ENCODE measurements at places on chromosomes 13 and 19.

DNA sequence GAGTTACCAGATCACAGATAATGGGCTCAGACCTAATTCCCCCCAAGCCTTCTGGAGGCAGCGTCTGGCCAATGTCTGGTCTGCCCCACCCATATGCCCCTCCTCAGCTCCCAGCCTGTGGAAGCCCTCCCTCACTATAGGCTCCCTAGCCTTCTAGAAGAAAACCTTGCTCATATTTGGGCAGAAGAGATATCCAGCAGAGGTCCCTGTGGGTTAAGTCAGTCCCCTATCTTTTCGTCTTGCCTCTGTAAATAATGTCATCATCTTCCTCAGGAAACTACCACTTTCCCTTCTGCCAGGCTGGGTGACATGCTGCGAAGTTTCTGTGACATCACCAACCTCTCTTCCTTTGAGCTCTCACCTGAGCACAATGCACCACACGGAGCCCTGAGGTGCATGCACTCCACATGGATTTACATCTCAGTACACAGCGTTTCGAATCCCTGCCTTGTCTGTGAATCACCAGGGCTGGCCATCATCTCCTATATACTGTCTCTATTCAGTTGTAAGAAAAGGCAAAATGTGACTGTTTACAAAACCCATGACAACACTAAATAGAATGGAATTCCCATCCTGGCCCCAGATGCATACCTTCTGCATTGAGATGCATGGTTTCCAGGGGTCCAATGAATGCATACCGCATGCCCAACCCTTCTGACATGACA, 112.8 kb downstream of the CRYL1 start:
- no peak for DNase-seq

GRCh38 chr13:77372275-77372674, 45.4 kb upstream of the MYCBP2 start:
- no peak for DNase-seq

- no peak for DNase-seq
These were observed 677 bp downstream of the TGDS start for GRCh38 chr13:94595001-94595949.

GRCh38 chr13:47413112-47413511, 516.3 kb upstream of the HTR2A start:
- peak; percentile 44 for DNase-seq

- DNase-seq = no peak
These were observed 209.5 kb downstream of the ABCC4 start for GRCh38 chr13:95091755-95092154.

- no peak for DNase-seq
These were observed 35.1 kb upstream of the ZNF808 start for GRCh38 chr19:52492201-52492993.

DNA sequence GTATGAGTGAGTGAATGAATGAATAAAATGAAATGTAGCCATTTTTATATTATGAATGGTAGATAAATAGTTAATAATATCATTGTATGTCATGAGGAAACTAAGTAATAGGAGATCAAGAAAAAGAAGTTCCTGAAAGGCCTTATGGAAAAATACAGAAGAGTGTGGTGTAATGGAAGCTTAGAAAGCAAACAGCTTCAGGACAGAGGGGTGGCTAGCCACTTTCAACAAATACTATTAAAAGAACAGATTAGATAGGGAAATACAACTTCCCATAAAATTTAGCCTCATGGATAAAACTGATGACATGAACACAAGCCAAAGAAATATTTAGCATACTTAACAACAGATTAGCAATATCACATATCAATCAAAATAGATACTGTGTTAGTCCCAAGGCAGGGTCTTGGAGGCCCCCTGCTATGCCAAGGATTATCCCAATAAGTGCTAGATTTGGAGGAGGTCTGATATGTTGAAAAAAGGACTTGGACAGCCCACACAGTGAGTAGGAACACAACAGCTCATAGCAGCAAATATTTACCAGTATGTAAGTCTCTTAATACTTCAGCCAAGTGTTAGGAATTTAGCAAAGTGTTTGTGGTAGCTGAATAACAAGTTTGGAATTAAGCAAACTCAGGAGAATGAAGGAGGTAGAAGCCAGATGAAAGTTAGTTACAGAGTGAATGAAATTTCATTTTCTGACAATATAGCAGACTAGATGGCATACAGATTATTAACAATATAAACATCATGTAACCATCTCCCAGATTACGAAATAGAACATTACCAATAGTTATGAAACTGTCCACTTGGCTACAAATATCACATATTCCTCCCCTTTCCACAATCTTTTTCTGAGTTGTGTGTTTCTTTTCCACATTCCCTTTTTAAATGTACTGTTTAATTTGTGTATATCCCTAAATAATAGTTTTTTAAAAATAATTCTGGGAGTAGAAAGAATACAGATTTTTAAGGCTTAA, 1632.0 kb downstream of the PCDH9 start:
- DNase-seq = peak; percentile 68

GRCh38 chr13:95284436-95284835, 16.8 kb downstream of the ABCC4 start:
- DNase-seq = no peak
